ENCODE measurements at places on chromosomes 11 and 22.

DNA sequence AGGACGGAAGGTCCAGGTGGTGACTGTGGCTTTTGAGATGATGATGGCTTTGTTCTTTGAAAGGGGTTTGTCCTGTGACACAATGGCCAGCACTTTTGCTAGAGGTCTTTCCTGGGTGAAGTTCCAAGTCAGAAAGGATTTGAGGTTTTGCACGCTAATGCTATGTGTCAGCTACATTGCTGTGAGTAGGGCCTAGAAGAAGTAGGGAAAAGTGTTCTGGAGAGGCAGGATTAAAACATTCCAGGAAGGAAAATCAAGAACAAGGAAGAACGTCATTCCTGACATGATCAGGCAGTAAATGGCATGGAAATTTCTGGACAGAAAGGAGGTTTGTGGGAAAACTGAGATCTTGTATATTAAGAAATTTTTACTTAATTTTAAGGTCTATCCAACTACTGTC lies 290.7 kb downstream of the NTM start:
- no peak for DNase-seq

DNA sequence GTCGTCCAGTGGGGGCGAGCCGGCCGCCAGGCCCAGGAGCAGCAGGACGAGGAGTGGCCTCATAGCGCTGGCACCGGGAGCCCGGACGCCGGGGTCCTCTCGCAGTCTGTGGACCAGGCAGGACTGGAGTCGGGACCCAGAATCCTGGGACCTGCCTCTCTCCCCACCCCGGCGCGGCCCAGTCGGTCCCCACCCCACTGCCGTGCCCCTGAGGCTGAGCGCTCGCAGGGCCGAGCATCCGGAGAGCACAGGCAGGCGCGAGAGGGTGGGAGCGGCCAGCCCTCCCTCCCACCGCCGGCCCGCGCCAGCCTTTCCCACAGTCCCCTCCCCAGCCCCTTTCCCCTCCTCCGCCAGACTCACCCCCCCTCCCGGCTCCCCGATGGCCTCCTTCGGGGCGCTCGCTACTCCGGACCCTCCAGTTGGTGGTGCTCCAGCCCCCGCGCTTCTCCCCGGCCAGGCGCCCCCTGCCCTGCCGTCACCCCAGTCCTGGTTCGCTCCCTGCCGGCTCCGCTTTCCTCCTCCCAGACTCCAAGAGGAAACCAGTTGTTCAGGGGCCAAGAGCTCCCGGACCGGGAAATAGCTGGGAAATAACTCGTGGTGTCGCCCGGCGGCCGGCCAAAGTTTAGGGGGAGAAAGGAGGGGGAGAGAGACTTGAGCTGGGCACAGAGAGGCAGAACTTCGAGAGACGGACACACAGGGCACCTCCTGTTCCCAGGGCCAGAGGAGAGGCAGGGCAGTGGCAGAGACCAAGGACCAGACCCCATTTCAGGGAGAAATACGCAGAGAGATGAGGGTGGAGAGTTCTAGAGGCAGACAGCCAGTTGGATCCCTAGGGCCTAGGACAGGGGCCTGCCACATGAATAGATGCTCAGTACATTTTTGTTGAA lies at the start of gene C1QTNF5:
Gene C1QTNF5, minus strand, starts transcription at position 549 of the 887 bp plus-strand sequence. Its CDS starts 486 bp downstream, at position 63.
- peak; percentile 94 for DNase-seq

- peak; percentile 26 for DNase-seq
Measured at GRCh38 chr22:25482868-25483639, 81.4 kb upstream of the GRK3 start.

- peak; percentile 5 for DNase-seq
Measured at GRCh38 chr11:42674436-42674835, 637.4 kb upstream of the API5 start.

- DNase-seq: no peak
Measured at GRCh38 chr11:130318031-130318673, 3.4 kb upstream of the ZBTB44 start.

DNA sequence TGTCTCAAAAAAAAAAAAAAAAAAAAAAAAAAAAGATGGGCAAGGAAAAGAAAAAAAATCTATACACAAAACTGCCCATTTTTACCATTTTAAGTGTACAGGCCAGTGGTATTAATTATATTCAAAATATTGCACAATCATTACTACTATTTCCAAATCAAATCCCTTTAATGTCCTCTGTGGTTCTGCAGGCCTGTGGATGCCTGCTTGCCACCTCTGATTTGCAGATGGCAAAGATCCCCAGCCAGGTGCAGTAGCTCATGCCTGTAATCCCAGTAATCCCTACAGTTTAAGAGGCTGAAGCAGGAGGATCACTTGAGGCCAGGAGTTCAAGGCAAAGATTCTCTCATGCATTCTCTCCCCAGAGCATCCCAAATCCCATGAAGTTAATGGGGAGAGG lies 20.2 kb downstream of the RFPL1 start:
- no peak for DNase-seq

All from tongue (tissue), 3 donors.